ENCODE measurements at places on chromosomes 16 and 17. TPM values are rescaled to one million over a fixed set of nuclear protein-coding genes. Genes with fewer than 3 reads are reported as not detected.

DNA sequence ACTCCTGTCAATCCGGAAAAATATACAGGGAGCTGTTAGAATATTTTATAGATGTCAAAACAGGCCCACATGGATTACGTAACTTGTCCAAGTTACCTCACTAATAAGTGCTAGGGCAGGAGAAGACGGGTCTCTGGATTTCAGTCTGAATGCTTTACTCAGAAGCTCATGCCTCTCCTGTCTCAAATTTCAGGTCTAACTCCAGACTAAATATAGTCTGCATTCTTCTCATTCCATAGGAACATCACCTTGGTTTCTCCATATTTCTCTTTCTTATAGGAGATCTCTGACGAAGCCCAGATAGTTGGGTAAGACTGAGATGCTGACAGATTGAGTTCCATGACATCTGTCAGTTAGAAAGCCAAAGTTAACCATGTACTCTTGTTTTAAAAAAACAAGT lies 174.2 kb downstream of the STX8 start:
- H3K36me3 ChIP-seq = no peaks in the 10 kb centered on the region
- no peaks in the 10 kb centered on the region for H3K4me1 ChIP-seq
- no peak overlapping the region for H3K4me3 ChIP-seq
- no peak overlapping the region for H3K27ac ChIP-seq

- peak overlapping the region; percentile 45 for H3K27ac ChIP-seq
- DNase-seq = no peak
- peaks cover 34% of the 10 kb centered on the region for H3K36me3 ChIP-seq
- peaks cover 22% of the 10 kb centered on the region for H3K4me1 ChIP-seq
- no peak overlapping the region for H3K4me3 ChIP-seq
- H3K27me3 ChIP-seq = no peaks in the 10 kb centered on the region
Observed at GRCh38 chr17:58312829-58313228, 15.8 kb downstream of the TSPOAP1 start.

GRCh38 chr16:82229800-82230619 lies 60.0 kb upstream of the MPHOSPH6 start:
- H3K4me1 ChIP-seq = no peaks in the 10 kb centered on the region
- no peak overlapping the region for H3K4me3 ChIP-seq
- H3K36me3 ChIP-seq = no peaks in the 10 kb centered on the region
- H3K27ac ChIP-seq = no peak overlapping the region
- H3K27me3 ChIP-seq = peaks cover 14% of the 10 kb centered on the region
- peak; percentile 29 for DNase-seq

GRCh38 chr17:72614871-72615626 lies 477.4 kb downstream of the SLC39A11 start:
- H3K4me3 ChIP-seq = no peak overlapping the region
- H3K27me3 ChIP-seq = peaks cover 53% of the 10 kb centered on the region
- H3K27ac ChIP-seq = no peak overlapping the region

GRCh38 chr17:2388683-2389055 lies 12.2 kb downstream of the MNT start:
- no peak overlapping the region for H3K4me3 ChIP-seq
- H3K4me1 ChIP-seq = peaks cover 20% of the 10 kb centered on the region
- peak overlapping the region; percentile 27 for H3K27ac ChIP-seq

- no peak for DNase-seq
- H3K27ac ChIP-seq = no peak overlapping the region
- H3K36me3 ChIP-seq = no peaks in the 10 kb centered on the region
- peaks cover 6% of the 10 kb centered on the region for H3K27me3 ChIP-seq
- no peaks in the 10 kb centered on the region for H3K4me1 ChIP-seq
Observed at GRCh38 chr16:27972500-27972899, 91.0 kb downstream of the GSG1L start.

GUCY2D gene
- not detected for total RNA-seq

KRT25 gene
- not detected for total RNA-seq
